ENCODE measurements at places on chromosomes 16 and 17. TPM values are rescaled to one million over a fixed set of nuclear protein-coding genes. Genes with fewer than 3 reads are reported as not detected.

DNA sequence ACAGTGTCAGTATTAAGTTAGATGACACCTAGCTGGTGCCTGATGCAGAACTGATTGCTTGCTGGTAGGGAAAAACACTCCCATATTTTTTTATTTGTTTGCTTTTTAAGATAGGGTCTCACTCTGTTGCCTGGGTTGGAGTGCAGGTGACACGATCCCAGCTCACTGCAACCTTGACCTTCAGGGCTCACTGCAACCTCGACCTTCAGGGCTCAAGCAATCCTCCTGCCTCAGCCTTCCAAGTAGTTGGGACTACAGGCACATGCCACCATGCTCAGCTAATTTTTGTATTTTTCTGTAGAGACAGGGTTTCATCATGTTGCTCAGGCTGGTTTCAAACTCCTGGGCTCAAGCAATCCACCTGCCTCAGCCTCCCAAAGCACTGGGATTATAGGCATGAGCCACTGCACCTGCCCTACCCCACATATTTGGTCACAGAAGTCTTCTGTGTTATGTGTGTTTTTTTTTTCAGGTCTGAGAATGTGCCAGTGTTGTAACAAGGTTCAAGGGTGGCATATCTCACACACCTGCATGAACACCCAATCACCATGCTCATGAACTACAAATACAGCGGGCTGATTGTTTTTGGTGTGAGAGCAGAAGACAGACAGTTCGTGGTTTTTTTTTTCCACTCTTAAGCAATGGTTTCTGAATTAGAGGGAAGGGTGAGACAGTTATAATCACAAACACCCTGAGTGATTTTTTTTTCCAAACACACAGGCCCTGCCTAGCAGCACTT is 22.8 kb downstream of the SPAG9 start:
- no peak for ATAC-seq

DNA sequence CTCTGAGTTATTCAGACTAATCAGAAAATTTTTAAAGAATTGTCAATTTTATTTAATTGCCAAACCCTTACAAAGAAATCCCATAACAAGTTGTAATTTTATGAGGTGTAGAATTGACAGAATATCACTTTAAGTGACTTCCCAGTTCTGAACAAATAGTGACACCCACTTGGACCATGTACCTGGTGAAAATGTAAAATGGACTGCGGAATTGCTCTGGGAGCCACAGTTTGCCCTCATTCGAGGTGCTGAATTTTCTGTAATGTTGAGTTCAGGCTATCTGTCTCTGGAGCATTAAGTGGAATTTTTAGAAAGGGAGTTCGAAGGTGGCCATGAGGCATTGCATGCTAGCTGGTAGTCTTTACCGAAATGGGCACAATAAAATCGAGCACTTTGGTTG is 5.1 kb downstream of the GNAO1 start:
- no peak for ATAC-seq

DNA sequence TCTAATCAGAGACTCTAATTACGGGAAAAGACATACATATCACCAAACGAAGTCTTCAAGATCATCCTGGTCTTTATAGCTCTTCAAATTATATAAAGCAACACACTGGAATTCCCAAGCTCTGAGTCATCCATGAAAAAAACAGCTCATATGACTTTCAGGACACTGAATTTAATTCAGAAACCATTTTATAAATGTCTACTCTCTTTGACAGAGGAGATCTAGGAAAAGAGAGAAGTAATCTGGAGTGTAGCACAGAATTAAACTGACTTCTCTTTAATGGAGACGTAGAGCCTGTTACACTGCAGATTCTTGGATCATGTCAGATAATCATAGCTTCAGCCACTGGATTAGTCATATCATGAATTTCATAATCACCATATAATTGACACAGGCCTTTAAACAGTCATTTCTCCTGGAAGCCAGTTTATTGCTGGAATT is 86.8 kb upstream of the WSB1 start:
- peak; percentile 69 for ATAC-seq

DNA sequence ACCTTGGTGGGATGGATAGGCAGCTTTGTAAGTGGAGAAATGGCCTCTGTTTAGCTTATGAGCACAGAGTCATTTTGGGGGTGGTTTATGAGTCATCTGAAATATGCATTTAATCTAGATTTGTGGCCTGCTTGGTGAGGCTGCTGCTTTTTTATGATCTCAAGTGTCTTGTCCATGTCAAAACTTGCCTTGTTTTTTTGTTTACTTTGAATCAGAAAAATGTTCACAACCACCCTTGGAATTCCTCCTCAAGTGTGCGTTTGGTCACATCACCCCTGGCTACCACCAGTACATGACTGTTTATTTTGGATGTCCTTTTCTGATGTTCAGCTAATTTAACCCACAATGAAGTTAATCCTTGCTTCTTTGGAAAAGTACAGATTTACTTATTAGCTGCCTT is 64.6 kb downstream of the FTO start:
- ATAC-seq = peak; percentile 89

DNA sequence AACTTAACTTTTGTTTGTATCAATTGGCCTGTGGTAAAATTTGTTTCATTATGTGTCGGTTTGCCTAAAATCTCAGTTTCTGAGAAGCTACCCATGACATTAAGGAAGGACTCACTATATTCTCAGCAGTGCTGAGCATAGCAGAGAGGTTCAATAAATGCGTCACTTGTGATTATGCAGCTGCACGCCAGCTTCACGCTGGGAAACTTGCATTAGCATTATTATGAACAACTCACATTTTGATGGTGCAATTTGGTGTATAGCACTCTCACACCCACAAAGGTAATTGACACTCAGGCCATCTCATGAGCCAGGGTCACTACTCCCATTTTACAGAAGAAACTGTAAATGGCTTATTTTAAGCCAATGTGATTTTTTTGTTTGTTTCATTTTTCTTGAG is 80.6 kb upstream of the SALL1 start:
- no peak for ATAC-seq

DNA sequence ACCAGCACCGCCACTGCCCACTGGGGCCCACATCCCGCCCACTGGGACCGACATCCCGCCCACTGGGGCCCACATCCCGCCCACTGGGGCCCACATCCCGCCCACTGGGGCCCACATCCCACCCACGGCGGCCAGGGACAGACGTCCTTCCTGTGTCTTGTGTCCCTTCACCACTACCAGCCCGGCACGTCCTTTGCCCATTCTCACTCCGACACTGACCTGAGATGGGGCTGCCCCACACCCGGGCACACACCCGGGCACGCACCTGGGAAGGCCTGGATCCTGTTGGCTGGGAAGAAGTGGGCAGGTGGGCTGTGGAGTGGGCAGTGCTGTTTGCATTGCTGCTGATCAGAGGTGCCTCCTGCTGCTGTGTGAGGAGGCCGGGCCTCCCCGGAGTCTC is 28.4 kb upstream of the GNG13 start:
- no peak for ATAC-seq

- ATAC-seq = peak; percentile 96
These were observed 303 bp upstream of the SCNN1G start for GRCh38 chr16:23182206-23182678.

GRCh38 chr16:14028202-14028601 is 42.9 kb upstream of the MRTFB start:
- ATAC-seq = no peak

DNA sequence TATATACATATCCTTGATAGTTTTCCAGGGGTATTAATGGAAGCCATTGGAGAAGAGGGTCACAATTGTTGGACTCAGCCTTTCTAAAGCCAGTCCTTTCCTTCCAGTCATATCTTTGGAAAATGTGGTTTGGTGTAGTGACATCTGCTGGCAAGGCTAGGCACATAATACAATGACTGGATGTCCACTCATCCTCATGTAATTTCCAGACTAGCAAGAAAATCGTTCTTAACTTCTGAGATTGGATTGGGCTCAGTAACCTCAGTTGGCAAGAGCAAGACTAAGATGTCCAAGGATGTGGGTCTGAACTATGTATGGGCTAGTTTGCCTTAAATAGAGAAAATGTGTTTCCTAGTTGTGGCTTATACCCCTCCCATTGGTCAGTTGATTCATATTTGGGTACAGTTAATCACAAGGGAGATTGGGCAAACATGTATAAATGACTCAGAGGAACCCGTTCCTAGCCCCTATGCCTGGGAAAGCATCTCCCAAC is 8.7 kb upstream of the KAT7 start:
- peak; percentile 92 for ATAC-seq

GRCh38 chr17:82496529-82497434 is 22.8 kb upstream of the FOXK2 start:
- peak; percentile 81 for ATAC-seq

DNA sequence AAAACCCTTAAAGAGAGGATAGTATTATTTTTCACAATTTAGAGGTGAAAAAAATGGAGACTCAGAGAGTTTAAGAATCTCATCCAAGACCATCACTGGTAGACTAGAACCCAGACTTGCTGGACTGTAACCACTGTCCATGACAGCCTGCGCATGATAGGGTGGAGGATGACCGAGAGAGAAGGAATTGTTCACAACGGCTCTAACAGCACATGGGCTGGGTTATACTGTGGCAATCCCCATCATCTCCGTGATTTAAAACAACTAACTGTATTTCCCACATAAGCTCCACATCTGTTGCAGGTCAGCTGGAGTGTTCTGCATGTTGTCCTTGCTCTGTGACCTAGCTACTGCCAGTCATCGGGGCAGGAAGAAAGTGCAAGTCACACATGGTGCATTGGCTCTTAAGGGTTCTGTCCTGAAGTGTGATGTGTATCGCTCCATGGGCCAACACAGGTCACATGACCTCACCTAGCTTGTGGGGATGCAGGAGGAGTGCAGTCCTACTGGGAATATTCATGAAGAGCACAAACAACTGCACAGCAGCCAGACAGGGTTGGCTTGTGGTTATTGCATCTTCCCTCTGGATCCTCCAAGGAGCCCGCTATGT is 131.2 kb upstream of the MPHOSPH6 start:
- peak; percentile 32 for ATAC-seq

GRCh38 chr16:60608971-60609370 is 1427.3 kb downstream of the CDH8 start:
- no peak for ATAC-seq

DNA sequence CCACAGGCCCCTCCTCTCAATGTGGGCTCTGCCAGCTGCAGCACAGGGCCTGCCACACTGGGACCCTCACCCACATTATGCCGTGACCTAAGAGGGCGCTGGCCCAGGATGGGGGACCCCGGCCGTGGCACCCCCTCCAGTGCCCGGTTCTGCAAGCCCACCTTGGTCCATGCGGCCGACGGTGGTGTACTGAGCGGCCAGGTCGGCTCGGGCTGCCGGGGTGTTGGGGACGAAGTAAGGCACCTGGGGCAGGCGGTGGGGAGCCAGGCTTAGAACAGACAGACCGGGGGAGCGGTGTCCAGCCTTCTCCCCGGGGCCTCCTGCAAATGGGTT is 6.5 kb downstream of the SGSH start:
- ATAC-seq = no peak

Gene GPR139
- not detected for total RNA-seq

Data from activated T-helper 17 cell treated with anti-CD3 and anti-CD28 coated beads, Interleukin-2, amount 50 U/mL, for 72 hours (primary cell).